Vagina (tissue), 2 donors: ENCODE measurements at places on chromosomes 16 and 17.

DNA sequence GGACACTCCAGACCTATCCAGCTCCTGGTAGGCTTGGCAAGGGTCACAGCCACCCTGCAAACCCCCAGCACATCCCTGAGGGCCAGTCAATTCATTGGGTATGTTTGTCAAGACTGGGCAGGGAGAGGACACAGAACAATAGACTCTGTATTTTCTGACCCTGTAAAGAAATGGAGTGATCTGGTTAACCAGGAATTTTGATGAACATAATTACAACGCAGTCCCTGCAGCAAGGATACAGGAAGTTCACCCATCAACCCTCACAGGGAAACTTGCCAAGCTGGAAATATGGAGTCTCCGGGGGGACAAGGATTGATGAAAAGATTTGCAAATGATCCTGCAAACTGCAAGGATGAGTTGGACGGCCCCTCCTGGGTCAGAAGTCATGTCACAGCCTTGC is 126.1 kb upstream of the RCVRN start:
- DNase-seq: no peak

DNA sequence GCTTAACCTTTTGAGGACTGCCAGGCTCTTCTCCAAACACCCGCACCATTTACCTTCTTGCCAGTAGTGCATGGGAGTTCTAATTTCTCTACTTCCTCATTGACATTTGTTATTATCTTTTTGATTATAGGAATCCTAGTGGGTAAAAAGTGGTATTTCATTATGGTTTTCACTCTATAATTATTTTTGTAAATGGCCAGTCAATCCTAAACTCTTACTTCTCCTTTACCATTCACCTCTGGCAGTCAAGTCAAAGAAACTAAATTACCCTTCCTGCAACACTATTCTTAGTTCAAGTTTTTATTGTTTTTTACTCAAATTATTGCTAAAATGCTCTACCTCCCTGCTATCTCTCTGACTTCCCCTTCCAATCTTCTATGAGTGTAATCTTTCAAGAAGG is 29.8 kb upstream of the ANKFY1 start:
- DNase-seq: no peak

GRCh38 chr17:16349431-16349830 is 3.8 kb downstream of the CENPV start:
- DNase-seq: no peak

GRCh38 chr16:56634715-56635440 is 2.4 kb downstream of the MT1M start:
- DNase-seq: no peak

DNA sequence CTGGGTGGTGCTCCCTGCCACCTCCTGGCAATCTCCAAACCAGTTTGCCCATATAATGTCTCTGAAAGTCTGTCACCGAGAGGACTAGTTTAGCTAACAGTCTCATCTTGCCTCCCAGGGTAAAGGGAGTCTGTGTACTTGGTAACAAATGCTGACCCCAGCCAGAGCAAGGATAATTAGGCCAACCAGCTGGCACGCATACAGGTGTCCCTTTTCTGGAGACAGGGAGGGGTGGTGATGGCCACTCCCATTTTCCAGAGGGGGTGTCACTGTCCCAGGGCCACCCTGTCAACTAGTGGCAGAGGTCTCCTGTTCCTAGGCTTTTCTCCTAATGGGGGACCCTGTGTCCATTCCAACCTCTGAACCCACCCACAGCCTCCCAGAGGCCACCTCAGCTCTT is 8.1 kb downstream of the FAM83G start:
- no peak for DNase-seq

DNA sequence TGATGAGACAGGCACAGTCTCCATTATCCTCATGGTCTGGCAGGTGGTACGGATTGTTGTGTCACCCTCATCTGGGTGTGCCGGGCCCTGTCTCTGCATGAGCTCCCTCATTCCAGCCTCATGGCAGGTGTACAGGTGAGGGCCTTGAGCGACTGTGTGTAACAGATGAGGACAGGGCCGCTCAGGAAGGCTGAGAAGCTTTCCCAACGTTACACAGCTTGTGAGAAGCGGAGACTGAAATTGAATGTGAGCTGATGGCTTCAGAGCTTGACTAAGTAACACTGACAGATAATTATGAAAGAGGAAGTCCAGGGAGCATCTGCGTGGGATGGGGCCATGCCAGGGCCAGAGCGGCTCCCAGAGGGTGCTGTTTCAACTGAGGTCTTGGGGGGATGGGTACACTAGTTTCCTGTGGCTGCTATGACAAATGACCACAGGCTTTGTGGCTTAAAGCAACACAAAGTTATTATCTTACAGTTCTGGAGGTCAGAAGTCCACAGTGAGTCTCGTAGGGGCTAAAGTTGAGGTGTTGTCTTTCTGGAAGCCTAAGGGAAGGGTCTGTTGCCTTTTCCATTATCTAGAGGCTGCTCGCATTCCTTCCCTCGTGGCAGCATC is 36.7 kb downstream of the CMIP start:
- no peak for DNase-seq

- no peak for DNase-seq
Observed at GRCh38 chr17:76408037-76408849, 23.8 kb downstream of the SPHK1 start.

GRCh38 chr16:79074541-79074940 is 526.0 kb downstream of the MAF start:
- no peak for DNase-seq

DNA sequence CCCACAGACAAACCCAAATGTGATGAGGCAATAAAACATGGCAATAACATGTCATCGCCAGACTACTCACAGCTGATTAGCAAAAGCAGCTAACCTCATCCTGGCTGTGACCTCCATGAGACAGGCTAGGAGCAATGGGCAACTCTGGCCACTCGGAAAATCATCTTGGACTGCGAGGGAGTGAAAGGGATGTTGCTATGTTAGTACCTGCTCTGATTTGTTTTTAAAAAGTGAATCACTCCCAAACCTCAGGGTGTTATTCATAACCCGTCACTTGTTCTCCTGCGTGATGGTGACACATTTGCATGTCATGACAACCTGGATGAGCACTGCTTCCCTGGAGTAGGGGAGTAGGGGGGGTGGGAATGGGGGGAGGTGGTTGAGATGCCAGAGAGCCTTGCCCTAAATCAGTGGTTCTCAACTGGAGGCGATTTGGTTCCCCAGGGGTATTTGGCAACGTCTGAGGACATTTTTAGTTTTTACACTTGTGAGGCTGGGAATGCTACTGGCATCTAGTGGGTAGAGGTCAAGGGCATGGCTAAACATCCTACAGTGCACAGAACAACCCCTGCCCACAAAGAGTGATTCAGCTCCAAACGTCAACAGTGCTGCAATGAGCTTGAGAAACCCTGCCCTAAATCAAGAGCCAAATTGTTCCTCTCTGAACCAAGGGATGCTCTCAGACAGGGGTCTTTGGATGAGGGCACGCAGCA is 241.7 kb downstream of the SOX9 start:
- no peak for DNase-seq

DNA sequence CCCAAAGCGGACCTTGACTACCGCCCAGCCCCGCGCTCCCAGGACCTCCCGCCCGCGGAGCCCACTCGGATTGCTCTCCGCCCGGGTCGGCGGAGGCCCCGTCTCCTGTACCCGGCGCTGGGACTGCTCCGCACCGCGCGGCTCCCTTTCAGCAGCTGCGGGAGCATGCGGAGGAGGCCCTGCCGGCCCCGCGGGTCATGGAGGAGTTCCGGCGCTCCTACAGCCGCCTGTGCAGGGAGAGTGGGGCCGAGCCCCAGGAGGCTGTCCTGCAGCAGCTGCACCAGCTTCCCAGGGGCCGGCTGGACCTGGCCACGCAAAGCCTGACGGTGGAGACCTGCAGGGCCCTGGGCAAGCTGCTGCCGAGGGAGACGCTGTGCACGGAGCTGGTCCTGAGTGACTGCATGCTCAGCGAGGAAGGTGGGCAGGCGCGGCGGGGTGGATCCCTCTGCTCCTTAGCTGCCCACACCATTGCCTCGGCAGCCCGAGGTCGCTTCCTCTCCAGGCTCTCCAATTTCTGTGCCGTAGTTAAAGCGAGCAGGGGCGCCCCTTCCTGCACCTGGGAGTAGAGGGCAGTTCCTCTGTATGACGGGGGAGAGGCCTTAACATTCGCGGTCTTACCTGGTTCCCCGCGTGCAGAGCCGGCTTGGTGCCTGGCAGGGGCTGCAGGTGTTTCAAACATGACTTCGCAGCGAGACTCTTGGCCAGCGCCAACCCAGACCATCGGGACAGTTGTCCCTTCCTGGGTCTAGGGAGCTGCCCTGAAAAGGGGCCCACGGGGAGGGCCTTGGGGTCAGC is 539 bp downstream of the LRRC45 start:
- DNase-seq: no peak

GRCh38 chr17:46765453-46765852 is 53.0 kb downstream of the WNT3 start:
- no peak for DNase-seq

DNA sequence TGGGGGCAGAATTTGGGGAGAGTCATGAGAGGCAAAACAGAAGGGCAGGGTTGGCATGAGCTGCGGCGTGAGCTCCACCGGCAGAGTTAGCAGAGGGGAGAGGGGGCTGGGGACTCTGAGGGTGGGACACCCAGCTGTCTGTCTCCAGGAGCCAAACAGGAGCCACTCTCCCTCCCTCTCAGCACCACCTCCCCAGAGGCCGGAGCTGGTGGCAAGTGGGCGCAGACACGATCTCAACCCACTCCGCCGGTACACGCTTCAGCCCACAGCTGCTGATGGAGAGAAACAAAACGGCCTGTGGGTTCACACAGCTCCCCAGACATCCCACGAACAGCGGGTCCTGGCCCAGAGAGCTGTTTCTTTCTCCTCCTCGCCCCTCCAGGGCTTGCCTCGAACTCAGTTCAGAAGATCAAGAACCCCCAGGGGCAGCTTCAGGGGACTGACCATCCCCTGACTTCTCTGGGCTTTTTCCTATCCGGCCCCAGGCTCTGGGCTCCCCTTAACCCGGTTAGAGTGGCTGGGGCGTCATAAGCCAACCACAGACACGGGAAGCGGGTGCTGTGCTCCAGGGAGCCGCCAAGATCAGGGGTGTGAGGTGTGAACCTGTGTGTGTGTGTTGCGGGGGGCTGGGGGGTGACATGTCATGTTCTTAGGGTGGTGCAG is 7.6 kb downstream of the RHBDF2 start:
- no peak for DNase-seq

DNA sequence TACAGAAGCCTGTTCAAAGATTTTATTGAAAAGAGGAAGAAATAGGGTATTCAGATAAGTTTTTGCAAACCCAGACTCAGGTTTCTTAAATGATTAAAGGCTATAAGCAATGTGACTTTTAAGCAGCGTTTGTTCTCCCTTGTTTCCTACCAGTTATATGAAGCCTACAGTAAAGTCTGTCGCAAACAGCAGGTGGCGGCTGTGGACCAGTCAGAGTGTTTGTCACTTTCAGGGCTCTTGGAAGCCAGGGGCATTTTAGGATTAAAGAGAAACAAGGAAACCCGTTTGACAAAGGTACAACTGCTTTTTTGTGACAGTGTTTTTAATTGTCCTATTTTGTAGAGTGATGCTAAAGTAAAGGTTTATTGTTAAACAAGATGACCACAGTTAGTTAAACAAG is 7.7 kb upstream of the RARA start:
- no peak for DNase-seq

DNA sequence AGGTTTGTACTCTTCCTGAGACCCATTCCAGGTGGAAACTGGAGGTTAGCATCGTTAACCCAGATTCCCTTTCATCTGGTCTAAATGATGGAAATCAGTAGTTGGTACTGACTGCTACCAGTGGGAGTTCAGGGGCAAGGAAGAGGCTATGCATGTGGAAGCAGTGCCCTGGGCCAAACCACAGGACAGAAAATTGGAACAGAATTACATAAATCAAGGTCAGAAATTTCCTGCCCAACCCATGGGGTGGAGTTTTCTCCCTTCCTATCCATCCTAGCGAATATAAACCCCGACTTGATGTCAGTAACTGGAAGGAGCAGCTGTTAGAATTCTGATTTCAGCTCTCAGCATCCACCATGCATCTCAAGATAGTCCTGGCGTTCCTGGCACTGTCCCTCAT is at the start of gene AOC2:
TSS of gene AOC2 (plus strand) at position 310 of the 400 bp plus-strand sequence. CDS start at position 357, 47 bp downstream.
- no peak for DNase-seq

DNA sequence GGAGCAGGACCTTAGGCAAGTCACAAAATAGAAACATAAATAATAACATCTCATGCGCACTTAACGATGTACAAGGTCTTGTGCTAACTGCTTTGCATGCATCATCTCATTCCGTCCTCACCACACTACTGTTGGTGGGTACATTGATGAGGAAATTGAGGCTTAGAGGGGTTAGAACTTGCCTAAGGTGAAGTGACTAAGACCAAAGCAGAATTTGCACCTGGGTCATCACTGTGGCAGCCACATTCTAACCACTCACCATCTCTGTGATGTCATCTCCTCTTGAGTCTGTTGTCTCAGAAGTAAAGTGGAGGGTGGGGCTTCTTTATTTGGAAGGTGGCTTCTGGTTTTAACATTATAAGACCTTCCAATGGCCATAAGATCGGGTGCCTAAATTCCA is 20.4 kb upstream of the TRIM25 start:
- no peak for DNase-seq

GRCh38 chr16:74623214-74623838 is 16.4 kb upstream of the GLG1 start:
- no peak for DNase-seq

- DNase-seq: no peak
Observed at GRCh38 chr17:83133302-83134121, 54.1 kb downstream of the METRNL start.

DNA sequence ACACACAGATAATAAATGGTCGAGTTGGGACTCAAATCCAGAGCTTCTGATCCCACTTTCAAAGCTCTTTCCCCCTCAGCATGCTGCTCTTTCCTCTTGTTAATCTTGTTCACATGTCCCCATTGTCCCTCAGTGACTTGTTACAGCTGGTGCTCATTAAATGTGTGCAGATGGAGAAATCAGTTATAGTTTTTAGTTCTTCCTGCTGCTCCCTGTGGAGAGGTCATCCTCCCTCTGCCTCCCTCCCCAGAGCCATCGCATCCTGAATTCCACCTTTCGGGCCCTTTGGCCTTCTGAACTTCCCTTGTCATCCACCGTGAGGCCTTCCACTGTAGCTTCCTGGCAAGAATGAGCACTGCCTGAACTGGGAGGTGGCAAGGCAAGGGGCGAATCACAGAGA is 179.6 kb downstream of the WSCD1 start:
- no peak for DNase-seq
